ENCODE measurements at places on chromosomes 16 and 17. TPM values are rescaled to one million over a fixed set of nuclear protein-coding genes. Genes with fewer than 3 reads are reported as not detected.

ZG16 gene
- polyA plus RNA-seq: not detected

ENPP7 gene
- polyA plus RNA-seq: not detected

HBQ1 gene
- polyA plus RNA-seq: not detected

TPSD1 gene
- polyA plus RNA-seq: not detected

NTN3 gene
- 0.09 TPM for polyA plus RNA-seq

KNOP1 gene
- 6.8 TPM for polyA plus RNA-seq

KRTAP2-2 gene
- 0.16 TPM for polyA plus RNA-seq

GRCh38 chr17:57108671-57109392, 23.8 kb downstream of the AKAP1 start:
- DNase-seq: no peak

DNA sequence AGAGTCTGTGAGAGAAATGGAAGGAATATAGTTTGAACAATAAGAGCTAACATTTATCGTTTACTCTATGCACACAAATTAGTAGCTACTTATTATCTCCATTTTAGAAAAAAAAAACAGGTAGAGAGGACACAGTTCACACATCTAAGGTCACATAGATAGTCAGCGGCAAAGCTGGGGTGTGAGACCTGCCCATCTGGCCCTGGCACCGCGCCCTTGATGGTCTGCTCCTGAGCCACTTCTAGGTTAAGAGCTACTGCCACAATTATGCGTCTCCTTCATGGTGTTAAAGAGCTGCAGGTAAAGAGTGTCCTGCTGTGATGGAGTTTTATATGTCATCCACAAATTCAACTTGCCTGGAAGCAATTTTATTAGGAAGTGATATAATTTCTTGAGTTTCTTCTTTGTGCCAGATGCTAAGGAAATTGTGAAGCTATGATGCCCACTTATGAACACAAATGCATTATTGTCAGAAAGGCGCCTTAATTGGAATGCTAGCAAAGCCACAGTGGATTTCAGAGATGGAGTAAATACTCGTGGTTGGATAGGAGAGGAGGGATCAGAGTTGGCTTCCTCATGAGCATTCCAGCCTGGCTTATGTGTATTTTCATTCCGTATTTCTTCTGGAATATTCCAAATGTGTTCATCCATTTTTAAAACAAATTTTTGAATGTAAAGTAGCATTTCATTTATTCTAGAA, 21.3 kb upstream of the MFSD6L start:
- DNase-seq: no peak

DNA sequence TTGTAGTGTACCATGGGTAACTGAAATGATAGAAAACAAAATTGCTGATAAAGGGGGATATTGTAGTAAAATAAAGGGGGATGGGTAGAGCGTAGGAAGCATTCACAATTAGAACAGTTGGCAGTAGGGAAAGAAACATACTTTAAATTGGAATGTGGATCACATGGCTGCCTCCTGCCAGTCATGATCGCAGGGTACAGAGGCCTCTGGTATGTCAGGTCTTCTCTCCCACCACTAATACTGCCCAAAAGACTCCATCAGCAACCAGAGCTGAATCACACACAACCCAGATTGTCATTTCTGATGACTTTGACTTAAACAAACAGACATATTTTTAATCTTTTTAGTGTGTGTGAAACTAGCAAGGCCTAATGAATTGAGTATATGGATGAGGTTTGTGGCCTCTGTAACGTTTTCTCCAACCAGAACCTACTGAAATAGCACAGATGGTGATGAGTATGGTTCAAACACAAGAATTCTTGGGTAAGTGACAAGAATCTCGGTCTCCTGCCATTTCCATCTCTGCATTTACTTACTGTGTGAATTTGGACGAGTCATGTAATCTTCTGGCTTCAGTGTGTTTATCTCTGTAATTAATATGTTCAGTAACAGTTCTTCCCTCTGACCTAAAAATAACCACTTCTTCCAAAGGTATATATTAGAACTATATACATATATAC, 112.6 kb downstream of the USP22 start:
- DNase-seq: no peak

DNA sequence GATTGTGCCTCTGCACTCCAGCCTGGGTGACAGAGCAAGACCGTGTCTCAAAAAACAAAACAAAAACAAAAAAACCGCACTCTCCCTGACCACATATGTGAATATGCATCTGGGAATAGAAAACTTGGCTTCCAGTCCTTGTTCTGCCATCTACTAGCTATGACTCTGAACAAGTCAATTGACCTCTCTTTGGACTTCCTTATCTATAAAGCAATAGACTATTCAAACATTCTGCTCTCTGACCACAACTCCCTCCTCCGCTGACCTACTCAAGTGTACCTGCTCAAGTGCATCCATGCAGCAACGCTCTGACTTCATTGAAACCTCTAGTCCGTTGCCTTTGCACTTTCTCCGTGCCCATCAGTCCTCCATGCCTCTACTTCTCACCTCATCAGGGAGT, 52.6 kb upstream of the KDM6B start:
- DNase-seq: no peak

Data from BJ (cell line).